ENCODE measurements at places on chromosomes 4 and X.

DNA sequence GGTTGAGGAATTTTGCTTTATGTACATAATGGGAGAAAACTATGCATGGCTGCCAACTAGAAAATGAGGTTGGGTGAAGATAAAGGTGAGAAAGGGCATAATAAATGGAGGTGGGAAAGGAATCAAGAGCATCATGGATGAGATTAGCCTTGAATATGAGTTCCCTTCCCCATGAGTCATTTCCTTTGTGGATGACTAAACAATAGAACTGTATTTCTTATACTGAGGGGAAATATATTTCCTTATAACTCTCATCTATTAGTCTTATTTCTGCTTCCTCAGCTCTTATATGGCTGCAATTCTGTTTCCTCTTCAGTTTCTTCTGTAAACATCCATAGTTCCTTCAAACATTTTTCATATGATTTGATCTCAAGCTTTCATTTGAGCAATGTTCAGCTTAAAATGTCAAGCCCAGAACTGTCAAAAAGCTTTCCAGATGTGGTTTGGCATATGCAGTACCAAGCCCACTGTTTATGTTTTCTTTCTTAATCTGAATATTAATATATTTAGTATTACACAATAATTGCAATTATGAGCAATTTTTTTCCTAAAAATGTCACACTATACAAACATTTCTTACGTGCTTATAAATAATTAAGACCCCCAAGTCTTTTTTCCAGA is 100.7 kb upstream of the GRPR start:
- DNase-seq: no peak

DNA sequence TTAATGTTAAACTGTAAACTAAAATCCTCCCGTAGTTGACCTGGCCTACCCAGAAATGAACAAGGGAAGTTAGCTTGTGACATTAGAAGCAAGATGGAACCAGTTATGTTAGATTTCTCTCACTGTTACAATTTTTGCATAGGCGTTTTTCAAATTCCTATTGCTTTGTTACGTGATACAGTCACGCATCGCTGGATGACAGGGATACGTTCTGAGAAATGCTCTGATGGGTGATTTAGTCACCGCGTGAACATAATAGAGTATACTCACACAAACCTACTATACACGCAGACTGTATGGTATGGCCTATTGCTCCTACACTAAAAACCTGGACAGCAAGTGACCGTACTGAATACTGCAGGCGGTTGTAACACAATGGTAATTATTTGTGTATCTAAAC is 46.7 kb upstream of the PUDP start:
- no peak for DNase-seq

DNA sequence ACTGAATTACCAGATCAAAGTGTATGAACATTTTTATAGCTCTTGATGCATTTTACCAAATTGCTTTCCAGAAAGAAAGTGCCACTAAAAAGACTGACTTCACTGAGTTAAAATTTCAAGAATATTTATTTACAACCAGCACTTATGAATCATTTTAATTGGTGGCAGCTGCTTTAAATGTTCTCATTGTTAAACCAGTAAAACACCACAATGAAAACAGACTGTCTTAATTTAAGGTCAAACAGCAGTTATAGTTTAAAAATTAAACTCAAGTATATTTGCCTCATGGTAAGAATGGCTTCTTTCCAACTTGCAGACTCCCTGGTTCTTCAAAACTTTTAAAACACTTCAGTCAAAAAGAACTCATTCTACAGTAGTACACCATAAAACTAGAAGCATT is 36.9 kb downstream of the AMMECR1 start:
- no peak for DNase-seq

GRCh38 chrX:101287402-101287801 is 3.7 kb downstream of the TAF7L start:
- DNase-seq: no peak

DNA sequence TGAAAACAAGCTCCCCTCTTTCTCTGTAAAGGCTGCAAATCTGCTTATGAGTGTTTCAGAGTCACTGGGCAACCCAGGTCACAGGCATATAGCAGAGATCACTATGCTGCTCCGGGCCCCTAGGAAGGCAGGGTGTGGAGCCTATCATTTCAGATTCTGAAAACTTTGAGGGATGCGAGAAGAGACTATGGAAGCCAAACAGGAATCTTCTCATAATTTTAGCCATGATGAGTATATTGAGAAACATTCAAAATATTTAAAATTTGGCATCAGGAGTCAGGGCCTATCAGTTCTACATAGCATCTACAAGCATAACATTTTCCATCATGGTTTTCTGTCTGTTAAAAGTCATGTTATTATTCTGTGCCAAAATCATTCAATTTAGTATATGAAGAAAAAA is 61.7 kb upstream of the ATXN3L start:
- DNase-seq: no peak

DNA sequence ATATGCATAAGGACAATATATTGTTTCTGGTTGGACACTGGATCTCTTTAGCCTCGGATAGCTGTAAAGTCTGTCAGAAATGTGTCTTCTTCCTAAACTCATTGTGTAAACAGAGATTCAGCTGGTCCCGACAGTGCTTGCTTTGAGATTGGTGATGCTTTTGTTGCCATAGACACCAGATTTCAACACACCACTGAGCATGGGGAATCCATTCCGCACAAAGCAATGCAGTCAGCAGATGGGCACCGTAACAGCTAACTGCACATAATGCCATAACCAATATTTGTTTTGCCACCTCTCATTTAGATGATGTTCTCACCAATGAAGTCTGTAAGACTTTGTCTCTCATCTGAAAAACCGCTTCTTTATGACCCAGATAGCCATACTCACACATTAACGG is 33.3 kb upstream of the FAM47C start:
- no peak for DNase-seq
